ENCODE measurements at places on chromosomes 5 and 9. TPM values are rescaled to one million over a fixed set of nuclear protein-coding genes. Genes with fewer than 3 reads are reported as not detected.

CDC20B gene
- not detected for polyA plus RNA-seq

AK8 gene
- 0.26 TPM for polyA plus RNA-seq

SLC46A2 gene
- polyA plus RNA-seq, result 0.07 TPM

FGF1 gene
- 0.24 TPM for polyA plus RNA-seq

NDFIP1 gene
- polyA plus RNA-seq, result 43.5 TPM

AIF1L gene
- 0.61 TPM for polyA plus RNA-seq

ZNF454 gene
- polyA plus RNA-seq, result 0.09 TPM

WNT8A gene
- polyA plus RNA-seq, result not detected

MEIKIN gene
- polyA plus RNA-seq, result not detected

FBXW5 gene
- 87.1 TPM for polyA plus RNA-seq

FLT4 gene
- 2.0 TPM for polyA plus RNA-seq

SPATA31E1 gene
- polyA plus RNA-seq, result not detected

ZBTB26 gene
- polyA plus RNA-seq, result 0.63 TPM

LAMC3 gene
- 2.5 TPM for polyA plus RNA-seq

BTNL3 gene
- polyA plus RNA-seq, result not detected

MZB1 gene
- 23.7 TPM for polyA plus RNA-seq

AKNA gene
- 4.2 TPM for polyA plus RNA-seq

DBH gene
- polyA plus RNA-seq, result 21.2 TPM

SRP19 gene
- polyA plus RNA-seq, result 52.2 TPM

PCDHA1 gene
- not detected for polyA plus RNA-seq

GFI1B gene
- polyA plus RNA-seq, result not detected

PRSS3 gene
- polyA plus RNA-seq, result 8.7 TPM

HMCN2 gene
- 0.31 TPM for polyA plus RNA-seq

TPRN gene
- polyA plus RNA-seq, result 6.5 TPM

GTF3C4 gene
- polyA plus RNA-seq, result 1.4 TPM

IFNA21 gene
- not detected for polyA plus RNA-seq

HSPA5 gene
- 135 TPM for polyA plus RNA-seq

MAMDC2 gene
- 0.74 TPM for polyA plus RNA-seq

All from liver (tissue), 10 donors.